Right ventricle myocardium superior (tissue), 1 donor: ENCODE measurements at places on chromosomes 2 and 18.

- DNase-seq, result no peak
Measured at GRCh38 chr2:238103465-238104225, 3.5 kb downstream of the ESPNL start.

DNA sequence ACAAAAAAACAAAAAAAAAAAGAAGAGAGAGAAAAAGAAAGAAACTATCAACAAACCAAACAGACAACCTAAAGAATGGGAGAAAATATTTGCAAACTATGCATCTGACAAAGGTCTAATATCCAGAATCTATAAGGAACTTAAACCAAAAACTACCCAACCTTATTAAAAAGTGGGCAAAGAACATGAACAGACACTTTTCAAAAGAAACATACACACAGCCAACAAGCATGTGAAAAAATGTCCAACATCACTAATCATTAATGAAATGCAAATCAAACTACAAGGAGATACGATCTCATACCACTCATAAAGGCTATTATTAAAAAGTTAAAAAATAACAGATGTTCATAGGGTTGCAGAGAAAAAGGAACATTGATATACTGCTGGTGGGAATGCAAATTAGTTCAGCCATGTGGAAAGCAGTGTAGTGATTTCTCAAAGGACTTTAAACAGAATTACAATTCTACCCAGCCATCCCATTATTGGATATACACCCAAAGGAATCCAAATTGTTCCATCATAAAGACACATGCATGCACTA, 7.2 kb upstream of the POLE4 start:
- no peak for DNase-seq

- peak; percentile 62 for DNase-seq
Measured at GRCh38 chr2:60054571-60055340, 498.7 kb downstream of the BCL11A start.

- peak; percentile 47 for DNase-seq
Measured at GRCh38 chr2:22944143-22944542, 440.8 kb upstream of the KLHL29 start.

DNA sequence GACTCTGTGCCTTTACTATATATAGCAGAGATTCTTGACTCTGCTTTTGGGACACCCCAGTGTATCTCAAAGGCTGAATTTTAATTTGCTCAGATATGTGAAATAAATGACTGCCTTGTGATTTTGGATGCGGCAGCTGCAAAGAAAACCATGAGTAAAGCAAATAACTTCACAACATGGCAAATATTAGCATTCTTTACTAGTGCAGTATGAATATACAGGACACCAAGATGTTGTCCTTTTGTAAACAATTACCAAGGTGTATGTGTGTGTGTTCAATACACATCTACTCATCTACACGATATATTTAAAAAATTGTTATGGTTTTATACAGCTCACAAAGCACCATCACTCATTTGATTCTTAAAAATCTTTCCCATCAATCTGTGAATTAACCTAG, 70.6 kb upstream of the TCF4 start:
- no peak for DNase-seq

- DNase-seq, result no peak
Measured at GRCh38 chr18:66729442-66730239, 125.8 kb upstream of the CDH19 start.

- DNase-seq, result no peak
Measured at GRCh38 chr2:121804997-121805765, 49.7 kb downstream of the TSN start.

GRCh38 chr2:134783912-134784311, 54.5 kb upstream of the ACMSD start:
- no peak for DNase-seq

GRCh38 chr2:102040229-102040628, 48.5 kb downstream of the IL1R2 start:
- no peak for DNase-seq

DNA sequence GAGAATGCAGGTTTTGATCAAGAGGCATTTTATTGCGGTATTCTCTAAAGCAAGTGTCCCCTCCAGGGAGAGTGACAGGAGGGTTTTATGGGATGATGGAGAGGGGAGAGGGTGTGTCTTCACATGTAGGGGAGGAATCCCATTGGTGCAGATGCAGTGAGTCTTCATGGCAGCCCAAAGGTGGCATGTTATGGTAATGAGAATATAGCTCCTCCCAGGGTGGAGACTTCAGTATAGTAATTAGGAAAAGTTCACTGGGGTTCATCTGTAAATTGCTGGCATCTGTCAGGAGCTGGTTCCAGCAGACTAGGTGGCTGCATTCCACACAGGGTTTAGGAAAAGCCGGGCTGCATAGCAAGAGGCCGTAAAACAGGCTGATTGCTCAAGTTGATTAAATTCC, 230.7 kb upstream of the CCDC68 start:
- no peak for DNase-seq
